Neural crest cell (in vitro differentiated cells): ENCODE measurements at places on chromosomes 12 and 14. TPM values are rescaled to one million over a fixed set of nuclear protein-coding genes. Genes with fewer than 3 reads are reported as not detected.

GRCh38 chr14:99531251-99532096 is 50.3 kb downstream of the CCNK start:
- no peak for DNase-seq

GRCh38 chr12:27468241-27468640 is 21.7 kb downstream of the SMCO2 start:
- DNase-seq: no peak

DNA sequence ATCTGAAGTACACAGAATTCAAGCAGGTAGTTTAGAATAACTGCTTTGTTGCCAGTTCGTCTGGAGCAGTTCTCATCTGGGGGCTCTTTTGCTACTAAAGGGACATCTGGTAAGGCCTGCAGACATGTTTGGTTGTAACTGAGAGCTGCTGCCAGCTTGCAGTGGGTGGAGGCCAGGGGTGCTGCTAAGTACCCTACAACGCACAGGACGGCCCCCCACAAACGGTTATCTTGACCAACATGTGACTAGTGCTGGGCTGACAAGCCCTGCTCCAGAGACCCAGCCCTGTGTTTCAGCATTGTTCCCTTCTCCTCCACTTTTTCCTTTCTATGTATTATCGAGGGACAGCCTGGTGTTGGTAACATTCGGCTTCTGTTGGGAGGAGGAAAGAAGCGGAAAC is 40.8 kb downstream of the FBXO21 start:
- DNase-seq: no peak

DNA sequence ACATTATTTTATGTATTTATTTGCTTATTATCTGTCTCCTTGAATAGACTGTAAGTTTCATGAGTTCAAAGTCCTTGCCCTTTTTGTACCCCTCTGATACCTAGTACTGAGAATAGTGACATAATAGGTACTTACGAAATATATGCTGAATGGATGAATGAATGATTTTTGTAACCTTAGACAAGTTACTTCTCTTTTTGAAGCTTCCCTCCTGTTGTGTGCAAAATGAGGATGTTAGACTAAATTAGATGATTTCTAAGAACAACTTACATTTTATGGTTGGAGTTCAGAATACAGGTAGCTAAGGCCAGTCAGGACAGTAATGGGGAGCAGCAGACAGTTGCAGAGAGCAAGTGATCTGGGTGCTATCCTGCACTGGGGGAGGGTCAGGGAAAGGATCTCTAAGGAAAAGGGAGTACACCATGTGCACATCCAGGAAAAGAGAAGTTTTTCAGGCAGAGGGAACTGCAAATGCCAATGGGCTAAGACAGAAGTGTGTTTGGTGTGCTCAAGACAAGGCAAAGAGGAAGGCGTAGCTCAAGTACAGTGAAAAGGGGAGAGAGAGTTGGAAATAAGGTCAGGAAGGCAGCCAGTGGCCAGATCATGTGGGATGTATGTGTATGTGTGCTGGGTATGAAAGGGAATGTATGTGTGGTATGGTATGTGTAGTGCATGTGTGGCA is 59.4 kb upstream of the AMIGO2 start:
- DNase-seq: no peak

GRCh38 chr14:26984311-26985177 is 386.7 kb upstream of the NOVA1 start:
- DNase-seq: peak; percentile 78

DNA sequence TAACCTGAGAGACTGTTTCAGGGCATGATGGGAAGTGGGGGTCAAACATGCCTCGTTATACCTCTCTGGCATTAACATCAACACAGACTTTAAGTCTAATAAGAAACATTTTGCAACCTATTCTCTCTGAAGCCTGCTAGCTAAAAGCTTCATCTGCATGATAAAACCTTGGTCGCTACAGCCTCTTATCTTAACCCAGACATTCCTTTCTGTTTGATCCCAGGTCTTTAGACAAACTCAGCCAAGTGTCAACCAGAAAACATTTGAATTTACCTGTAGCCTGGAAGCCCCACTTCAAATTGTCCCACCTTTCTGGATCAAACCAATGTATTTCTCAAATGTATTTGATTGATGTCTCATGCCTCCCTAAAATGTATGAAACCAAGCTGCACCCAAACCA is 9.1 kb downstream of the PPP2R3C start:
- no peak for DNase-seq

DNA sequence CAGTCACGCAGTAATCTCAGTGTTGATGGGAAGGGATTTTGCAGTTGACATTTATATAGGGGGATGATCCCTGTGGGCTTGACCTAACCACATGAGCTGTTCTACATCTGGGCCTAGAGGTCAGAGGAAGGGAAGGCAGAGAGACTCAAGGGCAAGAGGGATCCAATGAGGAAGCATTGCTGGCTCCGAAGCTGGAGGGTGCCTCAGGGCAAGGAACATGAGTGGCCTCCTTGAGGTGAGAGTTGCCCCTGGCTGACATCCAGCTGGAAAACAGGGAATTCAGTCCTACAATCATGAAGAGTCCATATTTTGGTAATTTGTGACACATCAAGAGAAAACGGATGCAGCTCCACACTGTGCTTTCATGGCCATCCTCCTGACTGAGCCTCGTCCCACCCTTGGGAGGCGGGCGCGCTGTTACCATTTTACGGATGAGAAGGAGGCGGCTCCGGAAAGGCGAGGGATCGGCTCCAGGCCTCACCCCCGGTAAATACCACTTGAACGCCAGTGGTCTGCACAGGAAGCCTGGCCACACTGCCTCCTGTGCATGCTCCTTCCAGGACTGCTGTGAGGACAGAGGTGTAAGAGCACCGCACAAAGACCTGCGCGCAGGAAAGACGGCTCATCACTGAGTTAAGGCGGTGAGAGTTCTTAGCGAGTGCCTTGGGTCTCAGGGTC is 18.5 kb upstream of the FKBP4 start:
- DNase-seq: no peak

The FERMT2 gene
- 57.2 and 64.2 TPM in 2 replicates for total RNA-seq

- no peak for DNase-seq
Measured at GRCh38 chr12:66739940-66740651, 61.2 kb upstream of the GRIP1 start.

The GPRC5A gene
- 0.11 TPM in 1 of 2 replicates, not detected in the other for total RNA-seq

- no peak for DNase-seq
Measured at GRCh38 chr14:78631551-78631950, 461.4 kb downstream of the NRXN3 start.

DNA sequence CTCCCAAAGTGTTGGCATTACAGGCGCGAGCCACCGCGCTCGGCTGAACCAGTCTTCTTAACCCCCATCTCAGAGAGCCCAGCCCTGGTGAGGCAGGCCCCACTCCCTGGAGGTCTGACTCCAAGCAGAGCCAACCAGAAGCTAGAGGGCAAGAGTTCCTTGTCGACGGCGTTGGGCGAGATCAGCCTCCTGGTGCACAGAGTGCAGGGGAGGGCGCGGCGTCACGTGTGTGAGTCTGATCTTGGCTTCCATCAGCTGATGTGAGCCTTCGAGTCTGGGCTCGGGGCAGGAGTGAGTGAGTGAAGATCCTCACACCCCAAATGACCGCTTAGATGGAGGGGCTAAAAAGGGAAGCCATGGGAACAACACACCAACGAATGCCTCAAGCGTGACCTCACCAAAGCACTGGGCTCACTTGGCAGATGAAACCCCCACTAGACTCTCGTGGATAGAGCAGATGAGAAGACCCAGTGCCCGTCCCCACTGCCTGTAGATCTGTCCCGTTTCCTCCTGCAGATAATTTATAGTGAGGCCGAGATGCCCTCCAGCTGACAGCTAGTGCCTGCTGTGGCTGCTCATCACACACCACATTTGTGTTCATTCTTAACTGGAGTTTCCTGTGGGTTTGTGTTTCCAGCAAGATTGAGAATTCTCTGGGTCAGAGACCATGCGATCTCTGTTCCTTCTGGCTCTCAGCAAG is 28.6 kb upstream of the ADGRD1 start:
- no peak for DNase-seq

DNA sequence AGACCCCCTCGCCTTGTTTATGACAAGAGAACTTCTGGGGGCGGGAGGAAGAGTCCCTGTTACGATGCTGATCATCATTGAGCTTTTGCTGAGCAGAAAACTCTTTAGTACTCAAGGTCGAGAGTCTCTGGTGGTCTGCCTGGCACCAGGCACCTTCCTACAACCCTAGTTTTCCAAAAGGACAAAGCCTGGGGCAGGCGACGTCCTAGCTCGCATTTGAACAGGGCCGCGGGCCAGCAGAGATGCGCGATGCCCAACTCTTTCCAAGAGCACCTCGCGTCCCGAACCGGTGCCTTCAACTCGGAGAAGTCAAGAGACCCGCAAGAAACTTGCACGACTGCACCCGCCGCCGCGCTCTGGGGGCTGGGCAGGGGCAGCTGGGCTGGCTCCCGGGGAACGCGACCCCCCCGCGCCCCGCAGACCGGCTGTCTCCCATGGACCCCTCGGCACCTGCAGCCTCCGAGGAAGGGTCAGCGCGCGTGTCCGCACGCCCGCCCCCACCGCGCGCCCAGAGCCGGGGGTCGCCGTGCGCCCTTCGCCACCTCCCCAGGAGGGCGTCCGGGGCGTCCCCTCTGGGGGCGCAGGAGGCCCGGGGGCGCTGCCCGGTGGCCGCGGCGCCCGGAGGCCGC is 377 bp upstream of the BCL7A start:
- DNase-seq: peak; percentile 34

GRCh38 chr14:78164226-78164853 is 5.8 kb upstream of the NRXN3 start:
- DNase-seq: peak; percentile 51

DNA sequence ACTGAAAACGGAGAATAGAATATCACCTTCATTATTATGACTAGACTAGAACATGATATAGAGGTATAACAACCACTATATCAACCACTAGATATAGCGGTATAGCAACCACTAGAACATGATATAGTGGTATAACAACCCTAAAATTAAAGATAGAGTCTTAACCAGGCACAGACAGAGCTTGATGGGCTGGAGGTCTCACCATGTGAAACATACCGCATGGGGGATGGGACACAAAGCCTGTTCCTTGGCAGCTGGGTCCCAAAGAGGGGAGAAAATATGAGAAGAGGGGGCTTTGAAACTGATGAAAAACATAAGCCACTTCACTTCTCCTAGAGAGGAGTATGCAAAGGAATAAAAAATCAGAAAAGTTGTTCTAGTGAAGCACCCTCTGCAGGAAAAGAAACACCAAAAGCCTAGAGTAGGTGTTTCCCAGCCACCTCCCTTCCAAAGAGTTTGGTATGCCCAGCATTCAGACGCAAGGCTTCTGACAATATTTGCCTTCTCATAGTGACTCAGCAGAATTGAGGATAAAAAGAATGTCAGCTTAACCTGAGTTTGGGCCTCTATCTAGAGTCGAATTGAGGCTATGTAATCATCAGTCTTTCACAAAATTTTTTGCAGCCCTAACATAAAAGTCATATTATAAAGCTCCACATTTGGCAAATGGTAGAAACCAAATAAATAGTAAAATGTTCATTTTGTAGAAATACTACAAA is 316.4 kb downstream of the NOVA1 start:
- DNase-seq: no peak

The TMEM229B gene
- total RNA-seq: 5.2 and 5.9 TPM in 2 replicates

GRCh38 chr12:65187665-65188064 is 18.3 kb downstream of the LEMD3 start:
- DNase-seq: no peak

The OR4K5 gene
- total RNA-seq: not detected in 2 replicates

- DNase-seq: no peak
Measured at GRCh38 chr14:100048786-100049185, 16.4 kb upstream of the EVL start.

GRCh38 chr14:79417961-79418360 is 793.3 kb downstream of the DIO2 start:
- DNase-seq: no peak

- DNase-seq: no peak
Measured at GRCh38 chr12:54935235-54935951, 49.2 kb downstream of the TESPA1 start.

GRCh38 chr12:109464642-109465351 is 12.3 kb downstream of the KCTD10 start:
- DNase-seq: no peak

The SIX1 gene
- 0.44 and 0.48 TPM in 2 replicates for total RNA-seq

DNA sequence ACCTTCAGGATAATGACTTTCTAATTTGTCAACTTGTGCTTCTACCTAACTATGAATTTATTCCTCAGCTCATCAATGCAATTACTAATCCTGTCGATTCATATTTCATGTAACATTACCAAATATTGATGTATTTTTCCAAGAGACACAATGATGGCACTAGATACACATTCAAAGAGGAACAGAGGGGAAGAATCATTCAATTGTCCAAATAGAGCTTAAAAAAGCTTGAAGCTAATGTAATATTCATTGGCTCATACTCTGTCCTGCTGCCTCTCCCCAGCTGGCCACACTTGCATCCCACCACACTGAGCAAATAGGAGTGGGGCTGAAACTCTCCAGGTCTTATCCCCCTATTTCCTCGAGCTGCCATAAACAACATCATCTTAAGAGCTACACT is 9.3 kb downstream of the TESPA1 start:
- DNase-seq: no peak

GRCh38 chr14:46250113-46250703 is 401.4 kb downstream of the RPL10L start:
- DNase-seq: no peak

DNA sequence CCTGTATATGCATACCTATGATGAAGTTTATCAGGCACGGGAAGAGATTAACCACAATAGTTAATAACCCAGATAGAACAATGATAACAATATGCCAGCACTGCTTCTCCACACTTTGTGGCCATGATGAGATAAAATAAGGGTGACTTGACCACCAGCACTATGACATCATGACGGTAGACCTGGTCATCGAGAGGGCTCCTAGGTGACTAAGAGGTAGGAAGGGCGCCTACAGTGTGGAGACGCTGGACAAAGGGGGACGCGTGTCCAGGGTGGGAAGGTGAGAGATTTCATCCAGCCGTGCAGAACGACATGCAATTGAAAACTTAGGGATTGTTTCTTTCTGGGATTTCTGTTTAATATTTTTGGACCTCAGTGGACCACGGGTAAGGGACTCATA is 221.8 kb upstream of the RTL1 start:
- no peak for DNase-seq

- no peak for DNase-seq
Measured at GRCh38 chr14:93010522-93011140, 87.7 kb downstream of the CHGA start.

The GUCY2C gene
- total RNA-seq: not detected in 2 replicates

The GDF3 gene
- not detected in 2 replicates for total RNA-seq

- no peak for DNase-seq
Measured at GRCh38 chr12:126076515-126076914, 1011.3 kb downstream of the AACS start.

The ALX1 gene
- total RNA-seq: 4.1 and 4.7 TPM in 2 replicates

GRCh38 chr12:53287741-53288216 is 7.6 kb upstream of the PFDN5 start:
- DNase-seq: peak; percentile 56

The IRAK4 gene
- total RNA-seq: 4.1 and 5.4 TPM in 2 replicates

GRCh38 chr12:75781532-75782046 is 250.0 kb downstream of the PHLDA1 start:
- no peak for DNase-seq

The GPD1 gene
- total RNA-seq: 0.16 and 0.49 TPM in 2 replicates
